ENCODE measurements at places on chromosomes 3 and 15.

DNA sequence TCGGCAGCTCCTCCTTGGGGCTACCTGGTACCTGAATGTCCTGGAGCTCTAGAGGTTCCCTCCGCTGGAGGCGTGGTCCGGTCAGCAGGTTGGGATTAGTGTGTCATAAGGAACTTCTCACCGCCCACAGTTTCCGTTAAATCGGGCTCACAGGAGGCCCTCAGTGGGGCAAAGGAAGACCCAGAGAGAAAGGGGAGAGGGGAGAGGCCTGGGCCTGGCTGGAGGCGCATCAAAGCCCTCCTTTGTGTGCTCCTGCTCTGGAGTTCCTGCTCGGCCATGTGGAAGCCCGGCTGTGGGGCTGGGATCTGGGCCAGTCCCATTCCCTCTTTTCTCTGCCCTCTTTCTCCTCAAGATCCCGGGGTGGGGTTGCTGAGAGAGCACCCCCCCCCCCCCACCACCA is at the start of gene RLBP1:
Gene RLBP1 (minus strand): TSS at position 37 of the 400 bp plus-strand sequence. CDS start 2,604 bp downstream, outside the sequence.
- DNase-seq = no peak

DNA sequence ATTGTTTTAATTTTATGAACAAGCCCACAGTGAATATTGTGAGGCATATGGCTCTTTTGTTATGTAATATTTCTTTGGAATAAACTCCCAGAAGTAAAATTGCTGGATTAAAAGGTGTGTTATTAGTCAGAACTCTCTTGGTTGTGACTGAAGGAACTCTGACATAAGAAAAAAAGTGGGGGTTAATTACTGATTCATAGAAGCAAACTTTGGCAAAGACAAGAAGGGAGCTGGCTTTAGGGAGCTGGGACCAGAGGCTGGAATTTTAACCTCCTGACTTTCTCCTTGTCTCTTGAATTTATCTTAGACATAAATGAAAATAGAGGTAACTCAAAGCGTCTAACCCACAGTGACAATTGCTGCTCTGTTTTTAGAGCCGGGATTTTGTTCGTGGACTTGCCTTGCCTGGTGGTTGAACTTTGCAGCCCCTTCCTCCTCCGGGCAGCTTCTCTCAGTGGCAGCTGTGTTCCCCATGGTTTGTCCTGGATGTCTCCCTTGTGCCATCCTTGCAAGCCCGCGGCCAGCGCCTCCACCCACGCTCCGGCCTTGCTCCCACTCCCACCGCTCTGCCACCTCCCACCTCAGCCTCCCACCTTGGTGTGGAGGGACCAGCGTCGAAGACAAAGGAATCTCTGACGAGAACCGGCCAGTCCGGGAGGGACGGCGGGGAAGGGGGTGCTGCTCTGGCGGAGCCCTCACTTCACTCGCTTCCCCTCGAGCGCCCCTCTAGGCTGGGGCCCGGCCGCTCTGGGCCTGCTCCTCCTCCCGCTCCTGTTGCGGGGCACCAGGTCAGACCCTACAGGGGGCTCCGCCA is 28.0 kb downstream of the ARHGAP31 start:
- no peak for DNase-seq

GRCh38 chr15:80997692-80998091 is 3.0 kb upstream of the TLNRD1 start:
- DNase-seq = no peak

DNA sequence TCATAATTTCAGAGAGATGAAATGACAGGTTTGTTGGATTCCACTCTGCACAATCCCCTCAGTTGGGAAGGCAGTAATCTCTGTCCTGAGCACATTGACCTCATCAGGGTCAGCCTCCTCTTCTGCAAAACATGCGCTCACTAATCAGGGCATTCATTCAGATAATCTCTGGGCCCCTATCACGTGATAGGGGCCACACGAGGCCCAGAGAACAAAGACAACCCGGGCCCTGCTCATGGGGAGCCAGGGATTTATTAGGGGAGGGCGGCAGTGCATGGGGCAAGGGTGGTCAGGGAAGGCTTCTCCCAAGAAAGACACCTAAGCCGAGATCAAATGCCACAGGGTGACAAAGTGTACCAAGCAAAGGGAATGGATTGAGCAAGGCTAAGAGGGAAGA is 1.1 kb downstream of the TCTA start:
- DNase-seq = no peak

GRCh38 chr15:85353516-85353915 is 26.9 kb upstream of the AKAP13 start:
- DNase-seq = no peak

DNA sequence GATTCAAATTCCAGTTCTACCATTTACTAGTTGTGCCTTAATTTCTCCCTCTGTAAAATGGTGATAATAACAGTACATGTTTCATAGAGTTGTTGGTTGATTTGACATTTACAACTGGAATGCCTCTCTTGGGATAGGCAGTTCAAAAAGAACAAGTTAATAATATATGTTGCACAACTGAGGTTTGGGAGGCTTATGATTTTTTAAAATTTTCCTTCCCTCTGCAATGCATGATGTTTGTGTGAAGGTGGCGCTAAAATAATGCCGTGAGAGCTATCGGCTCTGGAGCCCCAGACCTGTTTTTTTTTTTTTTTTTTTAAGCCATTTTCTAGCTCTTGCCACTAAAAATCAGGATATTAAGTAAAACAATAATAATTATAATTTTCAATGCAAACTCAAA is 18.6 kb downstream of the DNAJB11 start:
- DNase-seq = no peak

GRCh38 chr3:195165265-195165609 is 105.7 kb downstream of the XXYLT1 start:
- DNase-seq = no peak

DNA sequence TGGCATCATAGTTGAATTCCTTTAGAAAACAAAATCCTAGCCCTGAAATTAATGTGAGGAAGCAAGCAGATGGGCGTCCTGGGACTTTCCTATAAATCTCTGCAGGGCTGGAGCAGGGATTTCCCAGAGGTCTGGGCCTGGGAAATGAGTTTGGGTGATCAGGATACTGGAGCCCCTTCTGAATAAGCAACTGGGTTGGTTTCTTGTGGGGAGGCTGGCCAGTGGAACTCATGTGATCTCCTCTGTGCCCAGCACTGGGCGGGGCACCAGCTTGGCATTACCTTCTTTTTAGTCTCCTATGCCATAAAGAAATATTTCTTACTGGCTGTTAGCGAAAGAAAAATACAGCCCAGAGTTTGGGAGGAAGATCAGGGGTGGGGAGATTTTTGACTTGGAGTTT is 1.7 kb downstream of the THSD4 start:
- DNase-seq = no peak

- no peak for DNase-seq
Measured at GRCh38 chr3:48432411-48433371, 2.8 kb upstream of the PLXNB1 start.

DNA sequence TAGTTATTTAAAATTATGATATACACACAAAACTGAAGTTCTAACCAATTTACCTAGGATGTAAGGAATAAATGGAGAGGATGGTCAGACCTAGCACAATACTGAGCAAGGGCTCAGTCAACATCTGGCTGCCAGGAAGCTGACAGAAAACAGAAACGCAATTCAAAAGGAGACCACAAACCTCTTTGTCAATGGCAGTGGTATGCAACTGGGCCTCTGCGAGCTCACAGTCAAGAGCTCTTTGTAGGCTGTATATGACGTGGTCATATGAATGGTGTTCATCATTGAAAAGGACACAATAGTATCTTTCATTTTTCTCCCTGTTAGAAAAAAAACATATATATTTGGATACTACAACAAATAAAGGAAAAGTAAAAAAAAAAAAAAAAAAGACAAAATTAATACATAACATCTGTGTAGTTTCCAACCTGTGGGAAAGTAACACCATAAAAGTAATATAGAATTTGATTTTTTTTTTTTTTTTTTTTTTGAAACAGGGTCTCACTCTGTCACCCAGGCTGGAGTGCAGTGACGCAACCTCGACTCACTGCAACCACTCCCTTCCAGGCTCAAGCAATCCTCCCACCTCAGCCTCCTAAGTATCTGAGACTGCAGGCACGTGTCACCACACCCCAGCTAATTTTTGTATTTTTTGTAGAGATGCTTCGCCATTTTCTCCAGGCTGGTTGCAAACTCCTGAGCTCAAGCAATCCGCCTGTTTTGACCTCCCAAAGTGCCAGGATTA is 37.9 kb downstream of the UBR1 start:
- no peak for DNase-seq

- peak; percentile 40 for DNase-seq
Measured at GRCh38 chr15:29925227-29926082, 103.2 kb upstream of the TJP1 start.

DNA sequence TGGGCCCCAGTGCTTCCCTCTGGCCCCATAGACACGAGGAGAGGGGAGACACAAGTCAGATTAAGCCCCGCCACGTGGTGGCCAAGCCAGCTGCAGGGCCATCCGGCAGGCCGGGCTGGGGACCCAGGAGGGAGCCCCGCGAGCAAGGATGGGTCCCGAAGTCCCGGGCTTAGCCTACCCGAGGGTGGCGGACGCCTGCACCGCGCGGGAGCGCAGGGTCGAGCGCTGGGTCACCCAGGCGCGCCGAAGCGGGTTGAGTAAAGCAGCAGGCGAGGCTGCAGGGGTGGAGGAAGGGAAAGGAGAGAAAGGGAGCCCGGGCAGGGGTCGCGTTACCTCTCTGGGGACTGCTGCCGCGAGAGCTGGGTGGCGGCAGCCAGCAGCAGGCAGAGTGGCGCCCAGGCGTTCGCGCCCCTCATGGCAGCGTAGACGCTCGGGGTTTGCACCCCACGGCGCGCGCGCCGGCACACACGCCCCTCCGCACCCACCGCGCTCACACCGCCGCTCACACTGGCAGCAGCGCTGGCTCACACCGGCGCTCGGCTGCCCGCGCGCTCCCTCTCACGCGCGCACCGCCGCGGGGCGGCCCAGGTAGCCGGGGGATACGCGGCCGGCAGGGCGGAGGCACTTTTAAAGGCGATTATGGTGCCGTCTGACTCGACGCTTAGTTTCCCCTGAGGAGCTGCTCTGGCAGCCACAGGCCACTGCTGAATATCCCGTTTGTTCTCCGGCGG is at the start of gene PCOLCE2:
Gene PCOLCE2 (minus strand): TSS at position 603 of the 731 bp plus-strand sequence. CDS start 187 bp downstream, at position 416.
- no peak for DNase-seq

DNA sequence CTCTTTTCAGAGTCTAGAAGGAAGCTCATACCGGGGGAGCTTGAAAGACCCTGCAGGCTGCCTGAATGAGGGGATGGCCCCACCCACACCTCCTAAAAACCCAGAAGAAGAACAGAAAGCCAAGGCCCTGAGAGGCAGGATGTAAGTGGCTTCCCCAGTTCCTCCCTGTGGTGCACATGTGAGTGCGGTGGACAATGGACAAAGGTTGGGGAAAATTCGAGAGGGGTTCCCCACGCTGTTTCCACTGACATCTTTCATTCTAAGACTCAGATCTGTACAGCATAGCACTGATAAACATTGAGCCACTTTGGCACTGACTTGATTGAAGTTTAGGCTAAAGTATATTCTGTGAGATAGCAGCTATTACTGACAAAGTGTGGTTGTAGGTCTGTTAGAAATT is 79.5 kb upstream of the UMPS start:
- no peak for DNase-seq

GRCh38 chr3:10380906-10381305 is 60.0 kb upstream of the SEC13 start:
- no peak for DNase-seq

- DNase-seq = no peak
Measured at GRCh38 chr3:32488474-32489008, 14.1 kb downstream of the CMTM6 start.

DNA sequence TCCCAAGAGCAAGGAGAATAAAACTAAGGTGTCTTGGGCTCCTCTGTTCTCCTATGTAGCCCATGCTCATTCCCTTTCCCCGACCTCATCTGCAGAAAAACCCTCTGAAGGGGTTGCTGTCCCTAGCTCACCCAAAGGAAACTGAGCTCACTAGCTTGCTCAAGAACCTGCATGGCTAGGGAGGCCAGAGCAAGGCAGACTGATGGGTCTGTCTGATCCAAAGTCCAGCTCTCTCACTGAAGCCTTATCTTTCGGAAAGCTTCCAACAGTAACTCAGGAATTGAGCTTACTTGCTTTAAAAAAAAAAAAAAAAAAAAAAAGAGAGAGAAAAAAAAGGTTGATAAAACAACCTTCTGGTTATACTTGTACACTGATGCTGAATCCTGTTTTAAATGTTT is 141.4 kb upstream of the TOPAZ1 start:
- DNase-seq = no peak

GRCh38 chr3:127003601-127004280 is 20.8 kb downstream of the PLXNA1 start:
- no peak for DNase-seq

DNA sequence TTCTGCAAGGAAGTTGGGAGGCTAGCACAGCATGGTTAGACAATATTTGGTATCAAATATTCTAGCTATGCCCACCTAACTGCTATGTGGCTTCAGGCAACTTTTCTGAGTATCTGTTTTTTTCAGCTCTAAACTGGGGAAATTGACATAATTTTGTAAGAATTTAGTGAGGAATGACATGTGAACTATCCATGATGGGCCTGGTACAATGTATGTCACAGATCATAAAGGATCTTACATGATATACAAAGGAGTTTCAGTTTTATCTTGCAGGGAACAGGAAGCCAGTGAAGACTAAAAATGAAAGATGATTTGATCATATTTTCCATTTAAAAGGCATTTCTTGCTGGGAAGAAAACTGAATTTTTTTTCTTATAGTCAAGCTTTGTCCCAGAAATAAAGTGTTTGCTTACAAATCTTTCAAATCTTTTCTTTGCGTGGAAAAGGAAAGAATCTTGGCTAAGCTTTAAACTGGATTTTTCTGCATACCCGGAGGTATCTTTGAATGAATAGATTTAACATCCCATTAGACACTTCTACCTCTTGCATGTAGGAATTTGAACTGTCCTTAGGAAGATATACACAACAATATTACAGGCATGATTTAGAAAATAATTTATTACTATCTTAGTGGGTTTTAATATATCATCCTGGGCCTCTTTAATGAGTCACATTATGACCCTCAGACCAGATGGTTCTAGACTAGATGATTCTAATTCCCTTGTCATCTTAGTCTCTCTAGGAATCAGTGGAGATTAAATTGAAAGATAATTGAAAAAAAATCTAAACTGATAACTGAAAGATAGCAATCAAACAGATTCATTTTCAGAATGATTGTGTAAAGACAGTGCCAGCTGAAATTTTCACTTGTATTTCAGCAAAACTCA is 436.0 kb upstream of the THBS1 start:
- DNase-seq = no peak

DNA sequence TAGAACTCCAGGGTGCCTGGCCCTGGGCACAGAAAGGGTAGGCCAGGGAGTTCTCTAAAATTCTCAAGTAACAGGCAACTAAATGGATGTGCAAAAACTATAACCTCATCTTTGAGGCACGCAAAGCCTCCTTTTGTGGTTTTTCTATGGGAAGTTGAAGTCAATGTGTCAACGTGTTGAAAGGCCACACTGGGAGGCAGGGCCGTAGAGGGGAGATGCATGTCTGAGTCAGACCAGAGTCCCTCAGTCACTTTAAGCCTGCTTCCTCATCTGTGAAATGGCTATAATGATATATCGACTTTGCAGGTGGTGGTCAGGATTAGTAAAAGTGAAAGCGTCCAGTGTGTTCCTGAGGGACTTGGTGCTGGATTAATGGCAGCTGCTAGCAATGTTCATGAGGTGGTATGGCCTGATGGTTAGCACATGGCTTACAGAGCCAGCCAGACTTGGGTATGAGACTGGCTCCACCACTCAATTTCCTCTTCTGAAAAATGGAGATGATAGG is 17.0 kb downstream of the TGM5 start:
- no peak for DNase-seq

GRCh38 chr3:140163159-140163763 is 228.3 kb downstream of the CLSTN2 start:
- DNase-seq = no peak

Data from dorsolateral prefrontal cortex (tissue), 122 donors.